ENCODE measurements at places on chromosomes 12 and 14.

DNA sequence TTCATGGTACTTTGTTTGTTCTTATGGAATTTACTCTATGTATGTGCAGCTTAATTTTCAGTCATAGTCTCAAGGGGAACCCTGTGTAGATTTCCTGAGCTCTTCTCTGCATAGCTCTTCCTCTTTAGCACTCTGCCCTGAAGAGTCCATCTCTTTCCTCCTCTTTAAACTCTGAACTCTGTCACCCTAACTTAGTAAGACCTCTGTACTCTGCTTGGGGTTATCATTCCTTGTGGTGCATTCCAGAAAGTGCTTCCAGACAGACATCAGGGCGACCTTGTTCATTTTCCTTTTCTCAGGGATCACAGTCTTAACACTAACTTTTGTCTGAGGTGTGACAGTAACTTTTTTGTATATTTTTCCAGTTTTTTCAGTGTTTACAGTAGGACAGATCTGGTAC, 179.3 kb downstream of the RAD51B start:
- DNase-seq: no peak

DNA sequence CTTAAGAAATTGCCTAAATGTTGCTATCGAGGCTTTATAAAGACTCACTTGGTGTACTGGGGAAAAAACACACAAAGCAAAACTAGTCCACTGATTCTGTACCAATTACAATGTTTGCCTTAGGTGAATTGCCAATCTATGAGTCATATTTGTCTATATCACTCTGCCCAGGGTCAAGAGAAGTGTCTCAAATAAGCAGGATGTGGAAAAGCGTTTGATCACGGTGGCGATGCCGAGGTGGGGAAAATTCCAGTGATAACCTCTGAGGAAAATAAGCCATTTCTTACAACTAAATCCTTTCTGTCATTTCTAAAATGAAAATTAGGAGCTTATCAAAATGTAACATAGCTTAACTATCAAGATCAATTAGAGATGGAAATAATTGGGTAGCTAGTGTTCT, 148.6 kb upstream of the DIO3 start:
- no peak for DNase-seq

- no peak for DNase-seq
These were observed 12.2 kb upstream of the OR5AU1 start for GRCh38 chr14:21168055-21168454.

DNA sequence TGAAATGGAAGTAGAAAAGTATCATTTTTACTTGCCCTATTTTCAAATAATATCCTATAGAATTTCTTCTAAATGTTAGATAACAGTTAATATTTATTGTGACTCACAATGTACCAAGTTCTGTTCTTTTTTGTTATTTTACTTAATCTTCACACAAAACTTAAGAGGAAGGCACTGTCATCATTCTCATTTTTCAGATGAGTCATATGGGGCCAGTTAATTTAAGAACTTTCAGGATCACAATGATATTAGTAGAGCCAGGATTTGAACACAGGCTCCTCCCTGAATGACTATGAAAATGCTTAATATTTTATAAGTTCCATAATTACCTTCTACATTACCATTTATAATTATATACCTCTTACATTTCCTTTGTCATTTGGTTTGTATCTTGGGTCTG, 10.4 kb upstream of the TMEM260 start:
- DNase-seq: no peak

GRCh38 chr14:93219103-93219726, 12.2 kb downstream of the UBR7 start:
- peak; percentile 5 for DNase-seq

DNA sequence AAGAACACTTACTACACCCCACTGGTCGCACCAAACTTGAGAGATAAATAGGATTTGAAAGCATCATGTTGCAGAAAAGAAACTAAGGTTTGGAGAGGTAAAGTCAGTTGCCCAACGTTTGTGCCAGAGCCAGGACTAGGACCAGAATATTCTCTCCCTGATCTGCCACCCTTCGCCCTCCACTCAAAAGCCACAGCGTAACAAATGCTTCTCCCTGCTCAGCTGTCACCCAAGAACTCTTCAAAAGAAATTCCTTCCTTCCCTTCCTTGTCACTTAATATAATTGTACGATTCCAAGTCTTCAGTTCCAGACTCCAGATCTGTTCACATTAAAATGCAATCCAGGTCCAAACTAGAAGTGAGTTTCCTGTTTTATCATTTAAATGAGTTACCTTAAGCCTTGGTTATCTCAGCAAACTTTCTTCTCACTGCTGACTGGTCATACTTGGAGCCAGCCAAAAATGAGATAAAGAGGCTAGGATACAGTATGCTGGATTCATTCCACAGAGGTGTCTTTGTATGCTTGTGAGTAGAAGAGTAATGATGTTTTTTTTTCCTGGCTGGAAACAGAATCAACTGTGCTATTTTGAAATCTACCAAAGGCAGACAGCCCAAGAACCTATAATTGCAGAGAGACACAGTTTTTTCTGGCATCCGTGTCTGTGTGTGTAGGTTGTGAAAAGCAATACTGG, 12.8 kb upstream of the PPFIBP1 start:
- DNase-seq: no peak

- no peak for DNase-seq
These were observed 21.3 kb downstream of the NCKAP5L start for GRCh38 chr12:49806877-49807276.

DNA sequence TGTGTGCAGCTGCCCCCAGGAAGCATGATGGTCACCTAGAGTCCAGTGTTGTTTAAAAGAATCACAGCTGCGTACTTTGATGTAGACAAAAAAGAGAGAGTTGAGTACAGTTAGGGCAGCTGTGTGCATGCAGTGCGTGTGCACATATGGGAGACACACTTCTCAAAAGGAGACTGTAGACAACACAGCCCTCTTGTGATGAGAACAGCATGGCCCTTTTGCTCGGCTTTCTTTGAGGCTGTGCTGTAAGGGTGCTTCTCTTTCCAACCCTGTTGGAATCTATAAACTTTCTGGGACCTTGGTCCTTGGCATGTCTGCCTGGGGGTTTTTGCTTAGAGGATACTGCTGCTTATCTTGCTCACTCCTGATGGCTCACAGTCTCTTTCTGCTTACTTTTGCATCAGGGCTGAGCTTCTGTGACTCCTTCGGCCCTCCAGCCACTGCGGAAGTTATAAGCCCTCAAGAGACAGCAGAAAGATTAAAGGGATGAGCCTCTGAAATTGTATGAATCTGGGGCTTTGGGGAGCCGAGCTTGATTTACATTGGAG, 102.9 kb downstream of the DYRK2 start:
- no peak for DNase-seq

GRCh38 chr14:89142366-89142765, 274.7 kb downstream of the FOXN3 start:
- no peak for DNase-seq

DNA sequence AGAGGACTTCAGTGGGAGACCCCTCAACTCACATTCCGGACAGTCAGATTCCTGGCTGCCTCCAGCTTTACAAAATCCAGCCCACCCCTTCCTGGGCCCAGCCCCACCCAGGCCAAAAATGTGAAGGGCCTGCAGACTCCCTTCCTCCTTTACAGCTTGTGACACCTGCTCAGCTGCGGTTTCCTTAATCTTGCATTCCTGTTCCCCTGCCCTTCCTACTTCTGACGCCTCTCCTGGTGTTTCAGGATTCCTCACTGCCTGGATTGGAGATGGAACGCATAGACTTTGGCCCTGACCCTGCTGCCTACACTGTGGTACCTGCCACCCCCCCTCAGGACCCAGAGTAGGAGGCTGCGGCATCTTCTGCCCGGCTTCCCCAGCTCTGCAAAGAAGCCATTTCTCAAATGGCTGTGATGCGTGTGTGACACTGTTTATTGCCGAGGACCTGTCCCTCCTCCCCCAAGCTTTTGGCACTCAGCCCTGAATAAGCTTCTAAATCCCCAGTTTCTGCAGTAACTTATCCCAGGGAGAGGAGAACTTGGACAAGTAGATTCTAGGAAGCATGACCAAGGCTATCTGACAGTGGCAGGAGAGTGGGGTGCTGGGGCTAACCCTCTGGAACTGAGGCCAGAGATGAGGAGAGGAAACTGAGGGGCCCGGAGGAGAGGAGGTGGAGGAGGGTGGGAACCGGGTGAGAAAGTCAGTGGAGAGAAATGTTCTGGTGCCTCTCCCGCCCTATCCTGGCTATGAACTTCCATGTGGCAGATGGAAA, 24.9 kb upstream of the BCDIN3D start:
- DNase-seq: no peak

- no peak for DNase-seq
These were observed 15.3 kb downstream of the MAP3K12 start for GRCh38 chr12:53483979-53484377.

DNA sequence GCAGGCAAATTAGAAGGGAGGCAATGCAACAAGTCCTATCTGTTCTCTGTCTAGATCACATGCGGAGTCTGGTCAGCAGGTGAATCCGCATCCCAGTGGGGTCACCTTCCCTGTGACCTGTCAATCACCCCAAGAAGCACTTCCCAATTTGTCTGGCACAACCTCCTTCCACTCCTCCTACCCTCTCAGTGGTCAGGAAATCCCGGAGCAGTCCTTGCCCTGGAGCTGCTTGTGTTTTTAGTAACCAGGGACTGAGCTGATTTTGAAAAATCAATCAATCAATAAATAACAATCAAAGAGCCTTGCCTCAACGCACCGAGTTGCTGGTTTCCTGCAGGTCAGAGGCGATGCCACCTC, 572 bp upstream of the ACSS3 start:
- DNase-seq: no peak

DNA sequence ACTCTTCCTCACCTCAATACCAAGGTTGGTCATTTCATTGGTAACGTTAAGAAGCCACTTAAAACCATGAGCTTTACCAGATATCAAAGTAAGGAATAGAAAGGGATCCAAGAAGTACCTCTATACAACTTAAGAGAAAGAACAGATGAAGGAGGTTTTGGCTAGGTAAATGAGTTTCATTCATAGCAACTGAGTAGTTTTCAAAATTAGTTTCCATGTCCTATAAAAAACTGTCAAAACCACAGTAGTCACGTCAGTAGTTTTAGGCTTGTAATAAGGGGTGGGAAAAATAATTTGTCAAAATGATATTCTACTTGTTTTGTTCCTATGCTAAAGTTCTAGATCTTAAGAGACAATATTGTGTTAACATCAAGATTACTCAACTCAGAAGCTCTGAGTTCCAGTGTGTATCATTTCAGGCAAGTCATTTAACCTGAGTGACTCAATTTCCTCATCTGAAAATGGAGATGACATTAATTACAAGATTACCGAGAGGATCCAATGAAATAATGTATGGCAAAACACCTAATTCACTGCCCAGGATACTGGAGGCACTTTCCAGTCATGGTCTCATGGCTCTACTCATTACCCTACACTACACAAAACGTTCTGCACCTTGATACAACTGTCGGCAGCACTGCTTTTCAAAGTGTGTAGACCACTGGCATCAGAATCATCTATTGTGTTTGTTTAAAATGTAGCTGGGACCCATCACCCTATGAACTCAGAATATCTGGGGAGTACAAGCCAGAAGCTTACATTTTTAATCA, 24.1 kb upstream of the SLC6A13 start:
- no peak for DNase-seq

DNA sequence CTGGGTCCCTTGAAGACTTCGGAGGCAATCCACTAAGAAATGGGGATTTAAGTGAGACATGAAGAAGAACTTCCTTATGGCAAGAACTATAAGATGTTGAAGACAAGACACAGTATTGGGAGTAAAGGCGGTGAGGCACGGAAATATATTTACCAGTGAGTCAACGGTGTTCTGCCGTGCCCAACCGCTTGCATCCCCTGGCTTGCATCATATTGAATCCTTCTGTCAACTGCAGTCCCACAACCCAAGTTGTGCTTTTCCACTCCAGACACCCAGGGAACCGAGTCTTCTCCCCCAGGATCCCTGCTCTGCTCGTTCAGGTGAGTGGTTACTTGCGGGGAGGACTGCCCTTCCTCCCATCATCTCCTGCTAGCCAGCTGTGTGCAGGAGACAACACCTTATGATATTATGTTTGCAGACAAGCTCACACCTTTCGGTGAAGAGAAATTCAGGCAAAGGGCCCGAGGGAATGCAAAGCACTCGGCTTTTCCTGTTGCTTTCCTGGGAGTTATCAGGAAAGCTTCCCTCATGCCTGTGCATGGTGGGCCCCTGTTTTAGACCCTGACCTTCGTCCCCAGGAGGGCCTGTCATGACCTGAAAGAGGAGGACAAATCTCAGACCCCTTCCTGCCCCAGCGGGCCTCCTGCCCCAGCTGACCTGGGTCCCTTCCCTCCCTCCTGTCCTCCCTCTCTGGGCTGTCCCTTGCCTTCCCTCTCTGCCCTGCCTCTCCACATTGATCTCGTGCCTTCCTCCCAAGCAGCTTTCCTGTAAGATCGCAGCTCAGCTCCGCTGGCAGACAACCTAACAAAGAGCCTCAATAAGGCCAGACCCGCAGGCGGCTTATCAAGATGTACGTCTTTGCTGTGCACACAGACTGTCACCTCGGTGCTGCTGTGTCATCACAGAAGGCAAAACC, 4.3 kb upstream of the LRTM2 start:
- DNase-seq: no peak

DNA sequence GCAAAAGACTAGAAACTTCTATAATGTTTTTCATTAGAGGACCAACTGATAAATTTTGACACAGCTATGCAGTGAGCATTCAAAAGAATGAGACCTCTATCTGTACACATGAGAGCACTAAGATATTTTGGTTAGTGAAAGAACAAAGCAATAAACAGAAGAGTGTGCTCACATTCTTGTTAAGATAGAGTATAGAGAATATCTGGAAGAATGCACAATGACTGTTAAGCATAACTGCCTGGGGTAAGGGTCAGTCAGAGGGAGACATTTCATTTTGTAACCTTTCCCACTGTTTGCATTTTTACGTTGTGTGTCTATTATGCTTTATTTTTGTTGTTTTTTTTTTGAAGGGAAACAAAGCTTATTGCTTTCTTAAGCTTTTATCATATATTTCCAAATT, 20.7 kb downstream of the KCNMB4 start:
- no peak for DNase-seq

DNA sequence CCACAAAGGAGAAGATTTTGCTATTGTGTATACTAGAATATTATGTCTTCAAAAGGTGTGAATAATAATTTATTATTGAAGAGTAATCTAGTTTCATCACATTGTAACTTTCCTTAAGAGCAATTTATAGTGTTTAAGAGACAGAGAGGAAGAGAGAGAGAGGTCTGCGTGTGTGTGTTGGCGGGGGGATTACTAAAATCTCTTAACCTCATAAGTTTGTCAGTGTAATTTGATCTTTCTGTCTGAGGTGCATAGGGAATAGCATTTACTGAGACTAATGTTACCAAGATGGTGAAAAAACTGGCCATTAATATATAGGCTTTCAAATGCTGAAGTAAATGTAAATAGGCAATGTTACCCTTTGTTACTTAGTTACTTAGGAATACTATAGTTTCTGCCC, 48.2 kb upstream of the BTG1 start:
- DNase-seq: no peak

Measured in NCI-H1930 (cell line).